Stimulated activated CD8-positive, alpha-beta memory T cell treated with anti-CD3 and anti-CD28 coated beads, Interleukin-15, amount 100 ng/mL, for 4 hours (primary cell): ENCODE measurements at places on chromosomes 3 and 15.

- DNase-seq: no peak
Observed at GRCh38 chr3:47794544-47794943, 8.4 kb upstream of the DHX30 start.

DNA sequence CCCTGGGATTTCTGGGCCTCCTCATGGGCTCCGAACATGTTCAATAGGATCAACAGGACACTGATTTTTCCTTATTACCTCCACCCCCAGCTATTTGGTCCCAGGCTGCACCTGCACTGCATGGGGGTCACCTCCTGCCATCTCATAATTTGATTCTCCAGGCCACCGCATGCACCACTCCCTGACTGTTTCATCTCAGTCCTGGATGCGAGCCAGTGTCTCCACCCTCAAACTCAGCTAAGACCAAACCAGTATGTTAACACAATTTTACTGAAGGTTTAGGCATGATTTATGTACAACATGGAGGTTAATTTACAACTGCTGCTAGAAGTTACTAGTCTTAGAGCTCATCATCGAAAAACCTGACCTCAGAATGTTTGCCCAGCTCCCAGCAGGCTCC lies 249.5 kb downstream of the UACA start:
- no peak for DNase-seq

GRCh38 chr15:65336493-65337435 lies 32.3 kb downstream of the RNU5B-1 start:
- DNase-seq: no peak

GRCh38 chr3:149152420-149152819 lies 23.0 kb downstream of the HPS3 start:
- DNase-seq: no peak

- DNase-seq: no peak
Observed at GRCh38 chr3:27696906-27697305, 25.2 kb downstream of the EOMES start.

GRCh38 chr3:13549623-13550422 lies 898 bp downstream of the FBLN2 start:
- DNase-seq: no peak
